ENCODE measurements at places on chromosomes 1 and 21.

DNA sequence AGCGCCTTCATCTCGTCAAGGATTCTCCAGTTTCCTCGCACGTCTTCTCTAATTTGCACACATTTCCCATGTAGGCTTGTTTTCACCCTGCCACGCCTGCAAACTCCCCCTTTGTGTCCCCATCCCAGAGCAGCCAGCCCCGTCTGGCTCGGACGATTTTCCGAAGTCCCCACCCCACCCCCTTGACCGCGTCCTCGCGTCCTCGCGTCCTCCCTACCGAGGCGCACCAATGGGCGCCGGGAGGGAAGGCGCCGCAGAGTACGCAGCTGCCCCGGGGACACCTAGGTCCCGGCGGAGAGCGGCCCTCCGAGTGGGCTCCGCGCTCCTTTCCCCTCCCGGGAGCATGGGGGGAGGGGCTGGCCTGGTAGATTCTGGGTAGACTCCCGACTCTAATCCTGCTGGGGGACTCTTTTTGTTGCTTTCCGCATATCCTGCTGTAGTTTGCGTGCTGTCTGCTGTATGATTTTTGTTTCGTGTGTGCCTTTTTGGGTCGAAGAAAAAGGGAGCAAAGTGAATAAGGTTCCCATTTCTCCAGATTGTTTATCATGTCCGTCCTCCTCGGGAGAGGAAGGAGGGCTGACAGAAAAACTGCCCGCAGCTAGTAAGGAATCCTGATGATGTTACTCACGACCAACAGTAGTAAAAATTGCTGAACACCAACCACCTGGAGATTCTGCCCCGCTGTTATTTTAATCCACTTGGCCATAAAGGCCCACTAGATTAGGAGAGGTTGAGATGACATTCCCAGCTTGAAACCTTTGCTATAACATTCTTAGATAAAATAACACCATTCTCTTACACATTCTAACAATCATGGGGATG, 1.5 kb downstream of the CACHD1 start:
- no peak for DNase-seq

- DNase-seq = no peak
Observed at GRCh38 chr1:61403679-61404596, 321.0 kb downstream of the TM2D1 start.

DNA sequence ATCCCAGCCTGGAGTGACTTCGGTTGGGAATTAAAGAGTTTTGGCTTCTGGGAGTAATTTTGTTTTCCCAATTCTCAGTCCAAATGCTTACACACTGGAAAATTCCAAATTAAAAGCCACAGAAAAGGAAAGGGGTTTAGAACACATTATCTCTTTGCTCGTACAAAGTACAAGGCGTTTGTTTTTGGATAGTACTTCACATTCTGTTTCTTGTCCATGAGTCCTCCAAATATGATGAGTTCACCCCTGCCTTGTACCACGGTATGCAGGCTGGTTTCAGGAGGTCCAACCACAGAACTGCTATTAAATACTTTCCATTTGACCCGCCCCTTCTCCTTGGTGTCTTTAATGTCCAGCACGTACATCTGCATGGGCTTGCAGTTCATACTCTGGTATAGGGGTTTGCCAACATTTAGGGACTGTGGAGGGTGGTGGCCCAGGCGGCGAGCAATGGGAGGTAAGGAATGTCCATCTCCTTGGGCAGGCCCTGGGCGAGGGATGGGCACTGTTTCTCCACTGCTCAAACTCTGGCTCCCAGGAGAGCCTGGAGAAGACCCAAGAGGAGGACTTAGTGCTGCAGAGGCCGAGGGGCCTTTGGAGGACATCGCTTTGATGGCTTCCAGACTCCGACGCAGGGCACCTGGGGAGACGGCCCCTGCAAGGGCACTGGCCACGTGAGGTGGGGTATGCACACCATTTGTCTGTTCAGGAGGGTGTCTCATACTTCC, 13.7 kb upstream of the CPLANE2 start:
- no peak for DNase-seq

DNA sequence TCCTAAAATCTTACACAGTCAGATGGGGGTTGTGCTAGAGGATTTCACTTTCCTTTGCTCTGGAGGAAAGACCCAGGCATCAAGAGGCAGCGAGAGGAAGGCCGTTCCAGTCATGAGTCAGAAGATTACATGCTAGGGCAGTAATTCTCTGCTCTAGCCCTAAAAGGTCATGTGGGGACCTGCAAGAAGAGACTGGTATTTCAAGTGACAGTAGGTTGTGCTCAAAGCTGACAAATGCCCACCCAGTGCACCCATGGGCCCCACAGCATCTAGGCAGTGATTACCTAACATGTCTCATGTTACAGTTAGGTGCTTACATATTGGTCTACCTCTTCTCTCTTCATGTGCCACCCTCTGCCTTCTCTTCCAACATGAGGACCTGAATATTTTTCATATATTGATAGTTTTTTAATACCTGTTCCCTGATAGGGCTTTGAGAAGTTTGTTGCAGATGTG, 99.7 kb upstream of the BEND5 start:
- no peak for DNase-seq

GRCh38 chr1:226419284-226420029, 11.6 kb upstream of the PARP1 start:
- DNase-seq = no peak

- no peak for DNase-seq
Observed at GRCh38 chr1:68313735-68314134, 81.4 kb upstream of the WLS start.

GRCh38 chr1:149931212-149931790, 3.7 kb upstream of the SF3B4 start:
- no peak for DNase-seq
